ENCODE measurements at places on chromosomes 4 and X. TPM values are rescaled to one million over a fixed set of nuclear protein-coding genes. Genes with fewer than 3 reads are reported as not detected.

Gene GATB
- total RNA-seq: 20.2 TPM

Gene TLR10
- total RNA-seq: not detected

Gene FMR1NB
- not detected for total RNA-seq

Gene SSX4B
- total RNA-seq: not detected

Gene PDGFC
- total RNA-seq: not detected

Gene ZMAT1
- 0.57 TPM for total RNA-seq

GRCh38 chr4:184817494-184818215 is 8.1 kb downstream of the ACSL1 start:
- no peak for DNase-seq

GRCh38 chrX:71102292-71102691 is 4.2 kb downstream of the CXorf65 start:
- DNase-seq: no peak

DNA sequence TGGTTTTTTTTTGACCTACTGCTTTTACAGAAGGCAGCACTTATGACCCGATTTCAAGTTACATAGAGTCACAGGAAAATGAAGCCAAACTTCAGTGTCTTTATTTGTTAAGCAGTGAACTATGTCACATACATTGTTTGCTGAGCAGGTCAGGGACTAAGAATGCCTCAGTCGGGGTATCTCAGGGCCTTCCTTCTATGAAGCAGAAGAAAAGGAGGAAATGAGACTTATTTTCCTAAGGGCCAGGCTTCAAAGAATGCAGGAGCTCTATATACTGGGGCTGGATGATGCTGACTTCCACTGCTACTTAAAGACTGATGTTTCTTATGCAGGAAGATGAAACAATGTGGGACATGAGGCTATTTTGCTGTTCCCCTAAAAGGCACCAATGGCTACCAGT is 558.4 kb upstream of the IGFBP7 start:
- no peak for DNase-seq

DNA sequence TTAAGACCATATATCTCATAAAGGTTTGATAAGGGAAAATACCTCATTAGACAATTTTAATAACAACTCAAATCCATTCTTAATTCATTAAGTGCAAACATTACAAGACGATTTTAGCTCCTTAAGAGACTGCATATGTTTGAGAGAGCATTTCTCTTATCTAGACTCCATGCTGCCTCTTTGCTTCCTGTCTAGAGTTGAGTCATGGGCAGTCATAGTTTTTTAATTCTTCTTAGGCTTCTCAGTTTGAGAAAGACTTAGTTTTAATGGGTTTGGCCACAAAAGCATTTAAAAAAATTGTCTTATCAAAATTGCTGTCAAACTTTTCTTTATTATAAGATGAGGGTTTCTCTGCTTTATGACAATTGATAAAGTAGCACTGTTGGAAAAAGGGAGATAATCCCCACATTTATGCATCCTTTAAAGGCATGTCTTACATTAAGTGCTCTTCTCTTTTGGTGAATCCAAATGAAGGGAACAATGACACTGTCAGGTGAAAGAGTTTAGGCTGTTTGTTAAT is 713.4 kb downstream of the PCDH18 start:
- DNase-seq: no peak

DNA sequence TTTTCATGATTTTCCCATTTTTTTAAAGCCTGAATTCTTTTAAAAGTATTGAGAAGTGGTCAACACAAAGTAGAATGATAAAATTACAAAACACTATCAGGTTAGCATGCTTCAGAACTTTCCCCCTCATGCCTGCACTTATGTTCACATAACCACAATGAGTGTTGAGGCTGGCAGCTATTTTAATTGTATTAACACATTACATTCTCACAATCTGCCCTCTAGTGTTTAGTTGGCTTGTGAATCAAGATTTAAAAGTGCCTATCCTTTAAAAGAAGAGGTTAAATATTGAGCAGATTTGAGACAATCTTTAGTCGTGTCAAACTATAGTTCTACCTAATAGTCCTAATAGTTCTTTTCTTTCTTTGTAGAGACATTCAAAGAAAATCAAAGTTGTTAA is 93.6 kb upstream of the NAP1L5 start:
- no peak for DNase-seq

DNA sequence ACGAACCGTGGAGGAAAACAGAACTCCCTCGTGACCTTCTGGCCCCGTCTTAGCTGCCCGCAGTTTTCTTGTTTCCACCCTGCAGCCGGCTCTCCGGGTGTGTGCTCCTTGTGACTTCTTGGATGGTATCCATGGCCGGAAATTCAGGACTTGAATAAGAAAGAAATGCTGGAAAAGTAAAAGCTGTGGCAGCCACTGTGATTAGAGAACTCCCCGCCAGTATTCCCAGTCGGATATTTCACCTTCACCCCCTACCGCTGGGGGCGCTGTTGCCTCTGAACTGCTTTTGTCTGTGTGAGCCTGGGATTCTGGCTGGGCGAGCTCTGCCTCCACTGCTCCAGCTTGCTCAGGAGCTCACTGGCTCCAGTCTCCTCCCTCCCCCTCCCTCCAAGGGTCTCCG is 41.5 kb upstream of the CYP4V2 start:
- DNase-seq: peak; percentile 77

GRCh38 chr4:8708401-8709021 is 115.9 kb downstream of the CPZ start:
- no peak for DNase-seq

- no peak for DNase-seq
Measured at GRCh38 chr4:24753519-24753918, 41.9 kb upstream of the SOD3 start.

DNA sequence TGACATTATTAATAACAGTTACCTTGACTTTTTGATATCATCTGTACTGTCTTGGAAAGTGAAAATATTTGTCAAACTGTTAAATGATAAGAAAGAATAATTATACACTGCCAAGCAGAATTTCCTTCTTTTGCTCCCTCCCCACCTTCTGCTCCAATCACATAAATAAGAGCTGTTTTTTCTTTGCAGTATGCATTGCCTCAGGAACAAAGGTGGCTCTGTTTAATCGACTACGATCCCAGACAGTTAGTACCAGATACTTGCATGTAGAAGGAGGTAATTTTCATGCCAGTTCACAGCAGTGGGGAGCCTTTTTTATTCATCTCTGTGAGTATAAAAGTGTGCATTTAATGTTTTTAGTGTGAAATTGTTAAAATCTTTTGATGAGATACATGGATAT is 66.1 kb downstream of the CCKAR start:
- DNase-seq: no peak

DNA sequence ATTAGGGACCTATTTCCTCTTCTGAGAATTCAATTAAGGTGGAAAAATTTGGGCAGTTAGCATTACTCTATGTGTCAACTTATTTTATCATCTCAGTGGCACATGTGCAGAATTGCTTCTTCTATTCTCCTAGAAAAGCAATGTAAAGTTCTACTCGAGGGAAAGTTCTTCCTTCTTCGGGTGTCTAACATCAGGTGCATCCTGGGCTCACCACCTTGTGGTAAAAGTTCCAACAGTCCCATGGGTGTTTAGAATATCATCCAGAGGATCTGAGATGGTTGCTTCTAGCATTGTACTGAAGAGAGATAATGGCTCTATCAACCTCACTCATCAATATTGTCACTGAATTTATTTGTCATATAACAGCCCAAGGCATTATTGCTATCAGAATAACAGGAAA is 969.7 kb downstream of the PDHA2 start:
- DNase-seq: no peak

GRCh38 chr4:181677201-181677600 is 566.0 kb upstream of the TENM3 start:
- no peak for DNase-seq

- no peak for DNase-seq
Measured at GRCh38 chr4:116531026-116531425, 554.4 kb downstream of the TRAM1L1 start.

DNA sequence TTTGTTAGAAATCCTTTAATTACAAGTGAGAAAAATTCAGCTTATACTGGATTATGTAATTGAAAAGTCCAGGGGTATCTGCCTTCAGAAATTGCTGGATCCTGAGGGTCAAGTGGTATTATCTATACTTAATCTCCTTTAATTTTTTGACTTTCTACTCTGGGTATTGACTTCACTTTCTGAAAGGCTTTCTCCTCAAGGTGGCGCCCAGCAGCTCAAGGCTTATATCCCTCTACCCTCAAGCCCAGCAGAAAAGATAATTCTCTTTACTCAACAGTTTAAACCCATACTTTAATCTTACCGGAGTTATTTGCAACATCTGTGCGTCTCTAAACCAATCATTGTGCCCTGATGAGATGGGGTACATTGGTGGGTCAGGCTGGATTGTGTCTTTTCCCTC is 129.5 kb downstream of the LARP7 start:
- DNase-seq: no peak

GRCh38 chr4:188086858-188087257 is 22.5 kb downstream of the TRIML2 start:
- DNase-seq: no peak

- peak; percentile 20 for DNase-seq
Measured at GRCh38 chrX:802846-803245, 172.3 kb downstream of the SHOX start.

DNA sequence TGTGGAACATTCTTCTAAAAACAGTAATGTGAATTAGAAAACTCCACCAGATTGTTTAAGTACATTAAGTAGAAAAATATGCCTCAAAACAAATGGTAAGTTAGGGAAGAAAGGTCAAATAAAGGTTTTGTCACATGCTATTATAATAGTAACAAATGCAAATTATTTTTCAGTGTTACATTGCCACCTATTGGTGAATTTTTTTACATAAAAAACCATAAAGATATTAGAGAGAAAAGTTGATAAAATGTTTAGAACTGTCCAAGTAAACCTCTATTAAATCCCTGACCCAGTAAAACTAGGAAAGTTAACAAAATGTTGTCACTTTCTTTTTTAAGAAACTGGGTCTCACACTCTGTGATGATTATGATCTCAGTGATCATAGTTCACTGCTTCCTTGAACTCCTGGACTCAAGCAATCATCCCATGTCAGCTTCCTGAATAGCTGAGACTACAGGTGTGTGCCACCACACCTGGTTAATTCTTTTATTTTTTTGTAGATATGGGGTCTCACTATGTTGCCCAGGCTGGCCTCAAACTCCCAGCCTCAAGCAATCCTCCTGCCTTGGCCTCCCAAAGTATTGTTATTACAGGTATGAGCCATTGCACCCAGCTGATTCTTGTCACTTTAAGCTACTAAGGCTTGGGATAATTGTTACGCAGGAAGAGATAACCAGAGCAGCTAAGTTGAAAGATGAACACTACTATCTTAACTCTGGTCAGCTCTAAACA is 157.6 kb downstream of the ATRX start:
- no peak for DNase-seq

GRCh38 chr4:23881674-23882337 is 8.0 kb downstream of the PPARGC1A start:
- no peak for DNase-seq

- no peak for DNase-seq
Measured at GRCh38 chrX:47502316-47503125, 19.5 kb upstream of the ZNF41 start.

- DNase-seq: peak; percentile 75
Measured at GRCh38 chr4:26175006-26175786, 145.6 kb upstream of the RBPJ start.

DNA sequence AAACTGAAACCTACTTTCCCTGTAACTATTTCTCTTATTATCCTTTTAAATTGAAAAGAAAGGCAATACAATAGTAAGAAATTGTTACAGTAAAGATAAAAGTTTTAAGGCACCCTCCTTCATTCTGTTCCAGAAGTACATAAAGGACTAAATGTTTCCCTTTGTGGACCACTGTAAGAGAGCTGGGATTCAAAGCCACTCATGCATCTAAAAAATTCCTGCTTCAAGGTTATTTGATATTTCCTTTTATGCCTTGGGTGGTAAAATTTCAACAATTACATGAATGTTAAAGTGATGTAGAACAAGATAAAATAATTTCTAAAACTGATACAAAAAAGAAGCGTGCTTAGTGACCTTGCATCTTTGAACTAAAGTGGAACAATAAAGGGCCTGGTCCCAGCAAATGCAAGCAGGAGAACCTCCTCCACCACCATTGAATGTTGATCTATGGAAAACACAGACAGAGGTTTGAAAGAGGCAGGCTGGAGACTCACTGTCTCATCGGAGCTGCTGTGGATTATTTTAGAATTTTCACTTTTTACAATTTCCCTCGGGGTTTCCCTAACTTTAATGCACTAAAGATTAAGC is 42.3 kb upstream of the PRSS12 start:
- DNase-seq: no peak

- DNase-seq: no peak
Measured at GRCh38 chr4:189858435-189858834, 82.2 kb upstream of the FRG1 start.

GRCh38 chr4:69503558-69503957 is 7.9 kb upstream of the UGT2B4 start:
- DNase-seq: no peak

- peak; percentile 69 for DNase-seq
Measured at GRCh38 chrX:23745786-23746185, 2.7 kb upstream of the ACOT9 start.

DNA sequence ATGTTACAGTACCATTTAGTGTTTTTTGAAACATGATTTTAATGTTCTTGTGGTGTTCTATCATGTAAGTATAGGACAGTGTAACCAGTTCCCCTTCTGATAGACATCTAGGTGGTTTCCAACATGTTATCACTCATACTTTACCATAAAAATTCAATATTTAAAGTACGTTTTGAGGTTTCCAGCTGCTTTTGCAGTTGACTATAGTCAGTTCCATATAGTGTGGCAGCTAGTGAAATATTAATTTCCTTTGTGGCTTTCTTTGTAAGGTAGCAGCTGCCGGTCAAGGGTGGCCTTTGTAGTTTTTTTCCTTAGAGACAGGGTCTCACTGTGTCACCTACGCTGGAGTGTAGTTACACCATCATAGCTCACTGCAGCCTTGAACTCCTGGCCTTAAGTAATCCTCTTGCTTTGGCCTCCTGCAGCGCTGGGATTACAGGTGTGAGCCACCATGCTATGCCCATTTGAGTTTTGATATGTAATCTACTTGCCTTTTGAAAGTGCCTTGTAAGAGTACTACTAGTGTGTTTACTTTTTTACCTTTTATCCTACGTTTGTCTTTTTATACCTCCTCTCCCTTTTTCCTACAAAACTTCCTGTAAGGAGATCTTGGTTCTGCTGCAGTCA is 63.0 kb downstream of the ARHGAP10 start:
- DNase-seq: no peak

- DNase-seq: no peak
Measured at GRCh38 chr4:3863841-3864741, 97.9 kb downstream of the ADRA2C start.

DNA sequence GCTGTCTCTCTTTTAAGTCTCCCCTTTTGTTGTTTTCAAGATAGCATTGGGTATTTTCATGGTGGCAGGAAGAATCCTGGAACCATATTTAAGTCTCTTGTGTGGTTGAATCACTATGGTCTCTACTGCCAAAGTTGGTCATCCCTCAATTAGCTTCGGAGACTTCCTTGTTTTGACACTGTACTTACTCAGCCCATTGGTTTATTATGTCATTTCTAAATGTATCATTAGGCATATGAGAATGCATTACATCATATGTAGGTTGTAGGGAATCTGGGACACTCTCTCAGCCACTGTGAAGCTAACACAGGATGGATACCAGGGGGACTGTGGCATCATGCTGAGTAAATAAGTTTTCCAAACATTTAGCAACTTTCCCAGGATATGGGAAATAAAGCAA is 211.8 kb downstream of the DTHD1 start:
- no peak for DNase-seq

All from activated CD4-positive, alpha-beta T cell treated with anti-CD3 and anti-CD28 coated beads, Interleukin-2, amount 10 ng/mL, durations not matched to agents 24 days and 14 days (primary cell).